Gastrocnemius medialis (tissue), 4 donors: ENCODE measurements at places on chromosomes 1 and 21. TPM values are rescaled to one million over a fixed set of nuclear protein-coding genes. Genes with fewer than 3 reads are reported as not detected.
A peak's percentile ranks its signal among the peaks of the same experiment; 100 is the strongest.

- no peak for DNase-seq
These were observed 16.6 kb downstream of the GON4L start for GRCh38 chr1:155840386-155840785.

- no peak for DNase-seq
These were observed 21.5 kb downstream of the CLSPN start for GRCh38 chr1:35748326-35748725.

DNA sequence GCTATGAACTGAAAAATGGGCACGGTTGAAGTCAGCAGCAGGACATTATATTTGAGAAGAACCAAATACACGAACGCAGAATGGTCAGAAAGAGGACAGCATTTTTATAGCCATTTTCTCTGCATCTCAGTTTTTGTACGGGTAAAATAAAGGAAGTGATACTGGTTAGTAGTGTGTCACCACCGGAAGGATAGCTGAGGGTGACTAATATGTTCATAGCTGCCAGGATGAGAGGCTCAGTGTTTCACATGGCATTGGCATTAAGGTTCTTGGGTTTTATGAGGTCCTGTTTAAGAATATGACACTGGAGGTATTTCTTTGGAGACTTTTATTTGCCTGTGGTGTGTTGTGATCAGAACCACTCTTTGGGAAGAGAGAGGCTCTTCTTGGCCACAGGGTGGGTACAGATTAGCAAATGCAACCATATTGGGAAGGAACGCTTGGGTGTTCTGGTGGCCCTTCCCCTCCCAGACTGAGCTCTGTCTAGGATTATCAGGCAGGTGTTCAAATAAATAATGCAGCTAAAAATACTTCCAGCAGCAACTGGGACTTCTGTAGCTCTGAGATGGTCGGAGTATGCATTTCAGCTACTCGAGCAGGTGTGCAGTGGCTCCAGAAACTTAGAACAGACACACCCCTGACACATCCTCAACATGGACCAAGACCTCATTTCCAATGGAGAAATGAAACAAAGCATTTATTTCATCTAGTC lies 158.2 kb downstream of the PBX1 start:
- DNase-seq, result peak; percentile 70

GRCh38 chr21:25507522-25507921 lies 99.8 kb downstream of the MRPL39 start:
- no peak for DNase-seq

GRCh38 chr1:37794372-37795339 lies 1.0 kb downstream of the MANEAL start:
- DNase-seq, result no peak

DNA sequence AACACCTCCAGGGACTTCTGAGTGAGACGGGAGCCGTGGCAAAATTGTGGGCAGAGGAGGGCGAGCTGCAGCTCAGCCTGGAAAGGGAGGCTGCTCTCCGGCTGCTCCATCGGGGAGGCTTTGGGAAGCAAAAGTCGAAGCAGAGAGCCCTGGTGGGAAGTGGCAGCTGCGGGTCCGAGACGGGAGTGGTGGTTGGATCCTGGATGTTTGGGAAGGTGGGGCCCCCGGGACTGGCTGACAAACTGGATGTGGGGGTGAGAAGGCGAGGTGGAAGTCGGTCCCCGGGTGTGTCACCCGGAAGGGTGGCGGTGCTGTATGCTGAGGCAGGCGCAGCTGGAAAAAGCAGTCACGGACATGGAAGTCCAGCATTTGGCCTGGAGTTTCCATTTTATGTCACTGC lies 52.1 kb downstream of the KCNAB2 start:
- DNase-seq, result no peak

GRCh38 chr1:17991996-17992395 lies 115.6 kb upstream of the IGSF21 start:
- no peak for DNase-seq

GRCh38 chr1:52834798-52835197 lies 7.8 kb upstream of the ZYG11A start:
- peak; percentile 23 for DNase-seq

DNA sequence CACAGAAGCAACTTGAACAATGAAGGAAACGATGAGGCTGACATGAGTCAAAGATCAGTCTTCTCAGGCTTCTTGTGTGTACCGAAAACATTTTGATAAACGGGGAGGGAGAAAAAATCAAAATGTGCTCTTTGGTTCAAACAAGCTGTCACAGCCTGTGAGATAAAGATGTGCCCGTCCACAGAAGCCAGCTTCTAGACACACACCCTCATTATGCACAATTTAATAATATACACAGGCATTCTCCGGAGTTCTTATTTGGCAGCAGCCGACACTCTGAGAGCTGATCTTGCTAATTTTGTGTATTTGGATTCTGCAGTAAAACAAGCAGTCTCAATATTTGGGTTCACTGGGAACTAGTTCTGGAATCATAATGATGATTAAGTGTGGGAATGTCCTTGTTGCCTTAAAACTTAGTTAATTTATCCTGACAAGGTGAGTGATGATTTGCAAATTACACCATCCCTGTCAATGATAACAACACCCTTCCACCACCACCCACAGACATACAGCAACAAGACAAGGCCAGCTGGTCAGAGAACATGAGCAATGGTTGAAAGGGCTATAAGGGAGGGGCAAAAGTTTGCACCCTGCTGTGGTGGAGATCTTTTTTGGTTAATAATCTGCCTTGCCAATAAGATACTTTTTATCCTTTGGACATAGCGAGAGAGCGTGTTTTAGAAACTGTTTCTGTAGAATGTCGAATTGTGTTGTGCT lies 269.9 kb upstream of the KIAA0040 start:
- no peak for DNase-seq

DNA sequence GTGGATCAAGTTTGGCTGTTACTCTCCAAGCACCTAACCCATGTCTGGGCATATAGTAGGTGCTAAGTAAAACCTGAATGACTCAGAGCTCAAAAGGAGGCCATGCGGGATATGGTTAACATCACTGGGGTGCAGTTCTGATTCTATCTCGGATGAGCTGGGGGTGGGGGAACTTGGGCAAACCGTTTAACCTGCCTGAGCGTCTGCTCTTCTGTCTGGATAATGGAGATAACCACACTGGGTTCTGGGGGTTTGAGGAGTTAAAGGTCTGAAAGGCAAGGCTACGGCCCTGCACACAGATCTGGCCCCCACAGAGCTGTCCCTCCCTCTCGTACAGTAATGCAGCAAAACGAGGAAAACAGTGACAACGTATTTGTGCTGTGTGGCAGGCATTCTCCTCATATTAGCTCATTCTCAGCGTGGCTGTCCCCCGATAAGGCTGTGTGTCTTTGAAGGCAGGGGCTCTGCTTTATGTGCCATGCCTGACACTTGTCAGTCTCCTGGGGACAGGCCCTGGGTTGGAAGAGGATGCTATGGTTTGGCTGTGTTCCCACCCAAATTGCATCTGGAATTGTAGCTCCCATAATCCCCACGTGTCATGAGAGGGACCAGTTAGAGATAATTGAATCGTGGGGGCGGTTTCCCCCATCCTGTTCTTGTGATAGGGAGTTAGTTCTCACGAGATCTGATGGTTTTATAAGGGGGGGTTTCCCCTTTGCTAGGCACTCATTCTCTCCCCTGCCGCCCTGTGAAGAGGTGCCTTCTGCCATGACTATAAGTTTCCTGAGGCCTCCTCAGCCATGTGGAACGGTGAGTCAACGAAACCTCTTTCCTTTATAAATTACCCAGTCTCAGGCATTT lies 6.8 kb upstream of the ALDH4A1 start:
- DNase-seq, result no peak

- no peak for DNase-seq
These were observed 109.5 kb upstream of the F3 start for GRCh38 chr1:94651076-94651475.

DNA sequence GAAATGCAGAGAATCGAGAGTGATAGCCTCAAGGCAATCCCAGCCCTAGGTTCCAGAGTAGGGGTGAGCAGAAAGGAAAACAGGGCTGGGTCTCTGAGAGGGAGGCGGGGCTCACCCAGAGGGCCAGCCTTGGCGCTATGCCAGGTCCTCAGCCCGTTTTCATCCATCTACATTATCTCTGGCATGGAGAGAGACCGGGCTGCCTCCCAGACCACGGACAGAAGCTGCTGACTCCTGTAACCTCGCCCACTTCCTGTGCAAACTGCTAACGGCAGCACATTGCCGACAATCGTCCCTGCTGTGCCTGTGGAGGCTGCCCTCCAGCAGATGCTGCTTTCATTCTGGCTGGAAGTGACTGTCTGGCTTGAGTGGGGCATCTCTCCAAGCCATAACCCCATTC lies 569.1 kb downstream of the NPHP4 start:
- no peak for DNase-seq

Gene PTGFRN
- total RNA-seq, result 2.5 TPM

Gene TLR5
- 1.8 TPM for total RNA-seq

Gene HPDL
- 2.3 TPM for total RNA-seq

Gene KCNH1
- total RNA-seq, result 0.67 TPM

Gene COPA
- total RNA-seq, result 103 TPM
